ENCODE measurements at places on chromosomes 12 and 14.

DNA sequence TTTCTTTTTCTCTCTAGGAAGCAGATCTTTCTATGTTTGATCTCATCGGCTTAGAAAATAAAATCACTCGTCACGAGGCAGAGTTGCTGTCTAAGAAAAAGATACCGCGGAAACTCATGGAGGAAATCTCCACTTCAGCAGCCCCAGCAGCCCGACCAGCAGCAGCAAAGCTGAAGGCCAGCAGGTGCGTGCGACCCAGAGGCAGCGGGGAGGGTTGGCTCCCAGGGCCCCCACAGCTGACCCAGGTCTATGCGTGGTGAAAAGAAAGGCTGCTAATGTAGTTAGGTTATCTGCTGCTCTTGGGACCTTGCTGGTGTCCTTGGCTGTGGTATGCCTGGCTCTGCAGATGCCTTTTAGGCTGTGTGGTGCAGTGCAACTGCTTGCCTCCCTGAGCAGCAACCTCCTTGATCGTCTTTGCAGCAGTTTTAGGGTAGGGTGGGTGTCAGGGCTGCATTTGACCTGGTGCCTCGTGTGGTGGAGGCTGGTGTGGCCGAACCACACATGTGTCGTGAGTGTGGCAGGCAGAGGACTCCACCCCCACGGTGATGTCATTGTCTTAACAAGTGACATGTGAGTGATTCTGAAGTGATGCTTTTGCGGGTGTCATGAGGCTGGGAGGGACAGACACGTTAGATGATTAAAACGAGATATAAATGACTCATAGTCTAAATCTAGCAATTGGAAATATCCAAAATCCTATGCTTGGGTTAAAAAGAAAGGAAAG lies 68.6 kb downstream of the EP400 start:
- no peak for DNase-seq

GRCh38 chr14:79734656-79735055 lies 476.6 kb downstream of the DIO2 start:
- no peak for DNase-seq

GRCh38 chr12:13125996-13126395 lies 22.5 kb upstream of the GSG1 start:
- DNase-seq: no peak

DNA sequence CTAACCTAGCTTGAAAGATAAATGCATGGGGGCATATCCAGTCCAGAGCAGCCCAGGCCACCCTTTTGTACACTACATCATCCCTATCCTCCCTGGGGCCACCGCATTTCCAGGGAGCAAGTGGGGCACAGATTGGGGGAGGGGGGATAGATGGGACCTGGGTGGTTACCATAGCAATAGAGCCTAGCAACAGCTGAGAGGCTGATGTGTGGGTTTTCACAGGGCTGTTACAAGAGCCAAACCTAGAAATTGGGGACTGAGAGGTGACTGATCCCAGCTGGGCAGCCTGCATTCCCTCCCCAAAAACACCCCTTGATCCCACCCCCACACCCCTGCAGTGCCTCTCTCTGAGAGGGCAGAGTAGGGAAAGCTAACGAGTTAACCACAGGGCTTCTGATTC lies 3.7 kb upstream of the ZNF384 start:
- DNase-seq: no peak

- DNase-seq: no peak
These were observed 14.2 kb downstream of the BLTP3B start for GRCh38 chr12:100128512-100128908.

DNA sequence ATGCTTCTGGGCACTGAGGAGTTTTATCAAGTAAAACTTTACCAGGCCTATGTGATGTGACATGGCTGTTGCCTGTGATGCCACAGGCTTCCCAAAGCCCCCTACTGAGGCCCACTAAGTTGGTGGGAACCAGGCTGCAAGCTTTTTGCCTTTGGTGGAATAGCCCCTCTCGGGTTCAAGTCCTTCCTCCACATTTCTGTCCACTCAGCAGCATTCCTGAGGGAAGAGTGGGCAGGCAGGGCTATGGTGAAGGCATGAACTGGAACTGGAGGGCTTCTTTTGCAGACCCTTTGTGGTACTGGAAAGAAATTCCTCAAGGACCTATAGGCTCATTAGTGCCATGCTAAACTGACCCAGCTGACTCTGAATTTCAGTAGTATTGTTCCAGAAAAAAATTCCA lies 48.5 kb downstream of the WDR20 start:
- no peak for DNase-seq

All from CMK (cell line).